NCI-H2081 treated with DMSO at 0.1 percent for 48 hours (cell line): ENCODE measurements at places on chromosomes 1 and 21.
A peak's percentile ranks its signal among the peaks of the same experiment; 100 is the strongest.

DNA sequence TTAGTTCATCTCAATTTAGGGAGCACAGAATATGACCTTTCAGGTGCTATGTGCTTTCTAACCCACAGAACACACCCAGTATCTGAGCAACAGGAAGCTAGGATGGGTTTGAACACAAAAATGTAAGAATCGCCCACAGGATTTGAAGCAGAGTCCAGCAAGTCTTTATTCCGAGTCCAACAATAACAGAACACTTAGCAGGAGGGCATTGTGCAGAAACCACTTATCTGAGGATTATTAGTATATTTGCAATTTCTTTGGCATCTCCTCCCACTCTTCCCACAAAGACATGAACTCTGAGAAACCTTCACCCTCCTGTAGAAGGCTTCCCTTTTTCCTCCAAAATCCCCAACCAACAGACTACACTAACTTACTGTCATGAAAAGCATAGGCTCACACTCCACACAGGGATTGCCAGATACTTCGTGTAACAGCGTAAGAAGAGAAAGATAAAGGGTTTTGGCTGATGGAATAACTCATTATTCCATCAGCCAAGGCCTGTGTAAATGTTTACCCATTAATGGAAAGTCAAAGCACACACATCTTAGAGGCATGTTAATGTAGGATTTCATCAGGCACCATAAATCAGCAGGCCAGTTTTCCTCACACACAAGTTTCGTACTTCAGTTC lies 16.1 kb downstream of the SIPA1L2 start:
- no peak for DNase-seq

GRCh38 chr1:112674440-112674985 lies at the start of gene MOV10:
MOV10 (plus strand) TSS chr1:112674659; CDS start chr1:112674913, 254 bp downstream.
- DNase-seq = no peak

GRCh38 chr1:235023711-235024439 lies 104.8 kb downstream of the TOMM20 start:
- DNase-seq = no peak

DNA sequence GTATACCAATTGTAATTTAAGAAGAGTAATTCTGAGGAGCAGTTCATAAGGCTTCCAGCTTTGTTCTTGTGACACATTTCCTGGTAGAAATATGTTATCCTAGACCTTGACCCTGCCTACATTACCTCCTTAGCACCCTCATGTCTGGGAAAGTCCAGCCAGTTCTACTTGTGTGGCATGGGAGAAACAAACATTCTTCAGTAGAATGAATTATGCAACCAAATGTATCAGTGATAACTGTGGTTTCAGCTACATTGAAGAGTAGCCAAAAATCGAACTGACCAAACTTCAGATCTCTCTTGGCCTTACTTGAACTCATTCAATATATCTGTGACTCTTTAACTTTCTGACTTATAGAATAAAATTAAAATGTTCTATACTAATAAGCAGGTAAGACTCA lies 308.1 kb upstream of the LYPLAL1 start:
- no peak for DNase-seq

DNA sequence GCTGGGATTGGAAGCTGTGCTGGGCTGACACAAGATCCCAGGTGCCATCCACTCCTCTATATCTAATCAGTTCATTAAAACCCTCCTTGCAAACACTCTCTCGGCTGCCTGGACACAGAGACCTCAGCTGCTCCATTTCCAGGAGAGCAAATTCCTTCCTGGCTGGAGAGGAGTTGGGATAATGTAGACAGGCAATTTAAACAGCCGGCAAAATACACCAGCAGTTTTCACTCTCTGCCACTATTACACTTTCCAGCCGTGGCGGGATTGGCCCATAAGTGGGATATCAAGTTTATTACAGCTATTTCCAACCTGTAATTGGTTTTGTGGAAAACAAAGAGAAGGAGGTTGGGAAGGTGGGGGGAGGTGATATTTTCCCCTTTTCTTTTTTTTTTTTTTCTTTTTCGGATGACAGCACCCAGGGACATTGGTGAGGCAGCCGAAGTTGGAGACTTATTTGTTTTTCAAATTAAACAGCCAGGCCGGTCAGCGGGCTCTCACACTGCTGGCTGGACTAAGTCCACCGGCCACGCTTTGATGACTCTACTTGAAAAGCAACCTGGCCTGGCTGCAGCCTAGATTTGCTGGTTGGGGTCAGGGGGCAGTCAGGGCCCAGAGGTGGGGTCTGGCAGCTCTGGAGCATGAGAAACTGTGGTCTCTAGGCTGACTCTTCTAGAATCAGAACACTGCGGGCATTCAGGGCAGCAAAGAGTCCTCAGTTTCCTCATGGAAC lies 177.4 kb downstream of the IGSF21 start:
- no peak for DNase-seq

DNA sequence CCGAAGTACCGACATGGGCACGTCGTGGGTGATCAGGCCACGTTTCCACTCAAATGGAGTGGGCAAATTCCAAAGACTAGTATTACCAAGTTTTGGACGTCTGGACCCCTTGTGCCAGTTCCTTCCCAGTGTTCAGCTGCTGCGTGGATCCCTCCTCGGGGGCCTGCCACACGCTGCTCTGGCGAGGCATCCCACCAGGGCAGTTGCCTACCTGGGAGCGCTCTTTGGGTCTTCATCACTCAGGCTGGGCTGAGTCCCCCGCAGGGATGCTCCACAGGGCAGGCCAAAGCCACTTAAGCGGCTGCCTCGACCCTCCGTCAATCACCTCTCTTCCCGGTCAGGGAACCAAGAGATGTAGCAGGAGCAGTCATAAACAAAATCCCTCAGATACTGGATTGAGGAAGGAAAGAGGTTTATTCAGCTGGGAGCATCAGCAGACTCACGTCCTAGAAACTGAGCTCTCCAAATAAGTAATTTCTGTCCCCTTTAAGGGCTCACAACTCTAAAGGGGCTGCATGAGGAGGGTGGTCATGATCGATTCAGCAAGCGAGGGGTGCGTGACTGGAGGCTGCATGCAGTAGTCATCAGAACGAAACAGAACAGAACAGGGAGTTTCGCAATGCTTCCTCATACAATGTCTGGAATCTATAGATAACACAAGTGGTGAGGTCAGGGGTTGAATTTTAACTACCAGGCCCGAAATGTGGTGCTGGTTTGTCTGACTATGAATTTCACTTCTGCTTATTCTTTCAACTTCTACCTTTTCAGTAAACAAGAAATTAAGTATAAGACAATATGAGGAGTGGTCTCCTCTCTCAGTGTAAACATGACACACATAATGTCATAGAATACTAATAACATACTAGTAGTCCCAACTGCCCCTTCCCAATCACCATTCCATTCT lies 998.6 kb upstream of the NCAM2 start:
- no peak for DNase-seq

- DNase-seq = peak; percentile 22
These were observed 19.1 kb upstream of the AVPR1B start for GRCh38 chr1:206136241-206136640.

DNA sequence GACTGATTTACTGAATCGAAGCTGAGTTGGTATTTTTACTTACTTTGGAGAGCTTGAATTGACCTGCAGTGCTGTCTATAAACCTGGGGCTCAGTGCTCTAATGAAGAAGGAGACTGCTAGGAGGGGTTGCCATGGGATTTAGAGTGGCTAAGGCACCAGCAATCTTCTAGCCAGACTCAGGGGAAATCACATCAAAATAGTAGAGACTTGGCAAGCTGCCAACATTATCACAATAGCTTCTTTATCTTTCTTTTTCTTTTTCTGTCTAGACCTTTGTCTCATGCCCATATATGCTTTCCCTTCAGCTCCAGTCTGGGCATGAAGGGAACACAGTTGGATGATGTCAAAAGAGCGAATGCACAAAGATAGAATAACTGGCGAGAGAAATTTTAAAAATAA lies 301.1 kb upstream of the DPYD start:
- no peak for DNase-seq

DNA sequence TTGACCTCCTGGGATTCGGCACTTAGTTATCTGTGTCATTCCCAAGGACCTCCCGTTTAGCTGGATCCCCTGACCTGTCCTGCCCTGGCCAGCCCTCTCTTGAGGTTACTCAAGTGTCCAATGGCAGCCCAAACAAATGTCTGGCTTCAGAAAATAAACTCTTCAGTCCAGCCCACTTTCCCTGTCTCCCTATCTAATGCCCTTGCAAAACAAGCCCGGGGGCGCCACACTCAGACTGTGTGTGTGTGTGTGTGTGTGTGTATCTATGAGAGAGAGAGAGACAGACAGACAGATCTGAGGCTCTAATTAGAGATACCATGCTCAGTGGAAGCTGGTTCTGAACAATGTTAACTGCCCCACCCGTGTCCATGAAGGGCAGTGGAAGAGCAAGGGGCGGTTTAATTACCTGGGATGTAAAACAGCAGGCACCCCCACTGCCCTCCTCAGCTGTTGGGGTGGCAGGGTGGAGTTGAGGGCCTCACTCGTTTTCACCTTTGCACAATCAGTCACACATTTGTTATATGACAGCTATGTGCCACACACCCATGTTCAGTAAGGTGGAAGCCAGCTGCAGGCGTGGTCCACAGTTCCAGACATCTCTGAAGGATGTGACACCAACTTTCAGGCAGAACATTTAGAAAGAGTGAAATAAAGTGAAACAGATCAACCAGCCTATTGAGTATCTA lies 57.4 kb downstream of the B3GALT5 start:
- DNase-seq = no peak

DNA sequence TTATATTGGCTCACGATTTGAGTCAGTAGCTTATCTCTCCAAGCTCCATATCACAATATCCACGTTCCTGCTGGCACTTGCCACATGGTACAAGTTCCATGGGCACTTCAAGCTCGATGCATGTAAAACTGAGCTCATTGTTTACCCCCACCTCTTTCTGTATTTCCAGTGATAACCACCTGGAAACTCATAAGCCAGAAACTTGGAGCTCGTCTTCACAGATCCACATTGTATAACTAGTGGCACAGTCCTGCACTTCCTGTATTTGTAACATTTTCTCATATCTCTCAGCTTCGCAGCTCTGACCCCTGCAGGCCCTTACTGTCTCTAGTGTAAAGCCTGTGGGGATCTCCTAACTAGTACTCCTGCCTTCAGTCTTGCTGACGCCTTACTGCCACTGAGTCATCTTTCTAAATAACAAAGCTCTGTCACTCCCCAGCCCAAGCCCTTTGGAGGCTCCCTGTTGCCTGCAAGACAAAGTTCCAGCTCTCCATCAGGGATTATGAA lies 6.5 kb upstream of the C2CD4D start:
- DNase-seq = no peak

DNA sequence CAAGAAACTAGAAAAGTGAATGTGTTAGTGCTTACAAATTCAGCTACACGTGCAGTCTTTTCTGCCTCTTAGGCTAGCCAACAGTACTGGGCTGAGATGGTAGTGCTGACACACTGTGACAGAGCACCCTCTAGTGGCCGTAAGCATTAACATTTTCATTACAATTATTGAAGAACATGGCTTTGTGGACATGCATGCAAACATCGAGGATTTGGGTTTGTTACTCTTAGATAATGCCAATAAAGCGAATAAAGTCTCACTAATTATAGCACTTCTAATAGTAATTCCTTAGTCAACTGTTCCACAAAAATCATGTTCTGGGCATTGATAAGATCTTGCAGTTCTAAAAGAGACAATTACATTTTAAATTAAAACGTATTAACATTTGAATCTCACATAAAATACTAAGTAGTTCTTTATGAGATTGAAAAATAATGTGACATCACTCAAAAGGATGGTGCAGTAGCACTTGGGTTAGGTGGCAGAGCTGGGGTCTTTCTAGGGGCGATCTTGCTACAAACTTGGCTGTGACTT lies 47.1 kb downstream of the MYSM1 start:
- DNase-seq = peak; percentile 40

GRCh38 chr1:189149547-189150375 lies 1327.9 kb downstream of the BRINP3 start:
- no peak for DNase-seq

- DNase-seq = no peak
These were observed 149.6 kb downstream of the LMO4 start for GRCh38 chr1:87478231-87478630.

GRCh38 chr1:46425726-46426125 lies 31.6 kb downstream of the FAAH start:
- no peak for DNase-seq

GRCh38 chr1:206895325-206895724 lies 1.9 kb upstream of the IL24 start:
- DNase-seq = no peak

DNA sequence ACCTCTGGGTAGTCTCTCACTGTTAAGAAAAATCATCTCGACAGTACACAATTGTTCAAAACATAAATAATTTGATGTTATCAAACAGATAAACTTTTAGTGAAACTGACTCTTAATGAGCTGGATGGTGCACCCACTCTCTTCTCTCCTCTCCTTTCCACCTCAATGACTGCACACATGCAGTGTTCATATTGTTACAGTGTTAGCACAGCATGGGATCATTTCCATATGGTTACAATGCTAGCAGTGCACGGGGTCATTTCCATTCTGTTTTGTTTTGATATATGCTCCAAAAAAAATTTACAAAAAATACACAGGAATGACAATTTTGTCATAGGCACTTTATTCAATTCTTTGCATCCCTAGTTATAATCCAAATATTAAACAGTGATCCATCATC lies 26.4 kb upstream of the RNF187 start:
- no peak for DNase-seq

DNA sequence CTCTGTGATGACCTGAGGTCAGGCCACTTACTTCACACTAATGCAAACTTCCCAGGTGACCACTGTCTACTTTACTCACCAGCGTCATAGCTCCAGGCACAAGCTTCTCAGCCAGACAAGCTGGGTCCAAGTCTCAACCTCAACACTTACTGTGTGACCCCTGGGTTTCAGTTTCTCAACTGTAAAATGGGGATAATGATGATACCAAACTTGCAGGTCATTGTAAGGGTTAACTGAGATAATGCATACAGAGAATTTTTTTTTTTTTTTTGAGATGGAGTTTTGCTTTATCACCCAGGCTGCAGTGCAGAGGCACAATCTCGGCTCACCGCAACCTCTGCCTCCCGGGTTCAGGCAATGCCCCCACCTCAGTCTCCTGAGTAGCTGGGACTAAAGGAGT lies 34.7 kb downstream of the AK2 start:
- DNase-seq = no peak

DNA sequence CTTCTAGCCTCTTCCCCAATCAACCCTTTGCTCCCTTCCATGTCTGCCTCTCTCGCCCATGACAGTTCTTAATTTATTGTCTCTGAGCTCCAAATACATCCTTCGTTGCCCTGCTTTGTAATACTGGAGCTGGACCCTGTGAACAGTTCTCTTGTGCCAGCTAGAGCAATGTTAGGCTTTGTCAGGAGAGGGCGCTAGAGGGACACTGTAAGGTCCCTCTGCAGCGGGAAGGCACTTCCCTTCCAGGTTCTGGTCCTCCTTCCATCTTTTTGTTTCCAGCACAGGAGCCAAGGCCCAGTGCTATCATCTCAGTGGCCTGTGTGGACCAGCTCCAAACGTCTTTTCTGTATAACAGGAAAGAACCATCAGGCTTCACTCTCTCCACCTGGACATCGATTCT lies 95.9 kb downstream of the PTPRU start:
- DNase-seq = no peak

DNA sequence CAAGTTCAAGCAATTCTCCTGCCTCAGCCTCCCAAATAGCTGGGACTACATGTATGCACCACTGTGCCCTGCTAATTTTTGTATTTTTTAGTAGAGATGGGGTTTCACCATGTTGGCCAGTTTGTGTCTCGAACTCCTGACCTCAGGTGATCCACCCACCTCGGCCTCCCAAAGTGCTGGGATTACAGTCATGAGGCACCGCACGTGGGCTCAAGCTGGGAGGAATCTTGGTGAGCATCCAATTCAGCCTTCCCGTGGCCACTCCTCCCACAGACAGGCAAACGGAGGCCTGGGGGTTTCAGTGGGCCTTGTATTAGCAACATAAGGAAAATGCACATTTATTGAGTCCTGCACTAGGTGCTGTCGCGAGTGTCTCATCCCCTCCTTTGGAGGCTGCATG lies 24.5 kb upstream of the VWA5B1 start:
- DNase-seq = no peak

- no peak for DNase-seq
These were observed 30.5 kb downstream of the DEGS1 start for GRCh38 chr1:224213438-224214119.
